Right cardiac atrium (tissue), 5 donors: ENCODE measurements at places on chromosomes 2 and 18. TPM values are rescaled to one million over a fixed set of nuclear protein-coding genes. Genes with fewer than 3 reads are reported as not detected.

ASB18 gene
- 1.1 TPM for total RNA-seq

MEIS1 gene
- 20.4 TPM for total RNA-seq

MAP2 gene
- 3.5 TPM for total RNA-seq

GRCh38 chr18:3985020-3985419 is 470.1 kb downstream of the DLGAP1 start:
- no peak for DNase-seq

DNA sequence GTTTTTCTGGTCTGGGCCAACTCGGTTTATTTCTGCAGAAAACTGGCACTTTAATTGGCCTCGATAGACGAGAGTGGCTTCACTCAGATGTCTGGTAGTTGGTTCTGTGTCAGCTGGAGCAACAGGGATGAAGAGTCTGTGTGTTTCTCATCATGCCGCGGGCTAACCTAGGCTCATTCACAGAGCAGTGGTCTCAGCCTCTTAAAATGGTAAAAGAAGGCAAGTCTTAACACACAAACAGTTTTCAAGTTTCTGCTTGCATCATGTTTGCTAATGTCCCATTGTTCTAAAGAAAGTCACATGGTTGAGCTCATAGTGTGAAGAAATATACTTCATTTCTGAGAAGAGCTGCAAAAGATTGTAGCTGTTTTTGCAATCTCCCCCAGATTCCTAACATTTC is 37.5 kb upstream of the ANXA4 start:
- DNase-seq = no peak

DNA sequence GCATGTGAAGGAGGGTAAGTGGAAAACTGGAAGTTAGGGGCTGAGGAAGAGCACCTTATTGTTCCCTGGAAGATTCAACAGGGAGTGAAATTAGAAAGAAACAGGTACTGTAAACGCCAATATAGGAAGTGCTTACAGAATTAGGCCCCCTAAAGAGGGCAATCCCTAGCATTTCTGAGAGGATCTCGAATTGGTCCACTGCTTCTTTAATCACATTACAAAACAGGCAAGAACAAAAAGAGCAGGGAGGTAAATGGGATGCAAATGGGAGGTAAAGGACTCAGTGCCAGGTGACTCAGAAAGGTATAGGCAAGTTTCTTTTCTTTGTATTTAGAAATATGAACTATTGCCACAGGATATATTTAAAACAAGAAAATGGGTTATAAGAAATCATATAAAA is 116.4 kb upstream of the FANCL start:
- no peak for DNase-seq

DNA sequence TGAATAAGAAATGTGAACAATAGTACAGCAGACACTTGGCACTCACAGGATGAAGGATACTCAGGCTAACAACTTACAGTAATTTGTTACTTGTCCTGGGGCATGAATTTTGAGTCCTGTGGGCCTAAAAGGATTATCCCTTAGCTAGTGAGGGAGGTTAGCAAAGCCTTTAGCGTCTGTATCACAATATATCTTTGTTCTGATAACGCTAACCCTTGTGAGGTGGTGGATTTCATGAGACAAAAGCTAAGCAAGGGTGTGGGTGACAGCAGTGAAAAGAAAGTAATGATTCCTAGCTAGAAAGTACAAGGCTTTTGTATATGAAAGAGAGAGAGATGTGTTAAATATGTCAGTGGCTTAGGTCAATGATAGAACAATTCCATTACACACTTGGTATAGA is 46.8 kb upstream of the TTC21B start:
- no peak for DNase-seq

DNA sequence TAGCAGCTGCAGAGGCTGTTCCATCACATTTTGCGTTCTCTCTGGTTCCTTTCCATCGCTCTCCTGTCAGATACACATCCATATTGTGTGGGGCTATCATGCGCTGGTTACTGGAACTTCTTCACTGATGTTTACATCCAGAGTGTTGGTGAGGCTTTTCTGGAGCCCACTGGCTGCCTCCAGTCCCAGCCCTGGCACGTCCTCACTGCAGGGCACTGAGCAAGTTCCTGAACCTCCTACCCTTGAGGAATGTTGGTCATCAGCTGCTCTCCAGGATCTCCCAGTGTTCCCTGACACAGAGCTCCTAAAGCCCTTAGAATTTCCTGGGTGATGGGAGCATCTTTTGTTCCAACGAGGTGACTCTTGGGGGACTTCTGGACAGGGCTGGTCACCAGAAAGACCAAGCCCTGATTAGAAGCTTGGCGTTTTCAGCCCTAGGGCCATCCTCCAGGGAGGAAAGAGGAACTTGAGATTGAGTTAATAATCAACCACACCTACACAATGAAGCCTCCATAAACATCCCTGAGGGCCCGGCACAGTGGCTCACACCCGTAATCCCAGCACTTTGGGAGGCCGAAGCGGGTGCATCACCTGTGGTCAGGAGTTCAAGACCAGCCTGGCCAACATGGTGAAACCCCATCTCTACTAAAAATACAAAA is 81.3 kb downstream of the TFCP2L1 start:
- DNase-seq = no peak

DNA sequence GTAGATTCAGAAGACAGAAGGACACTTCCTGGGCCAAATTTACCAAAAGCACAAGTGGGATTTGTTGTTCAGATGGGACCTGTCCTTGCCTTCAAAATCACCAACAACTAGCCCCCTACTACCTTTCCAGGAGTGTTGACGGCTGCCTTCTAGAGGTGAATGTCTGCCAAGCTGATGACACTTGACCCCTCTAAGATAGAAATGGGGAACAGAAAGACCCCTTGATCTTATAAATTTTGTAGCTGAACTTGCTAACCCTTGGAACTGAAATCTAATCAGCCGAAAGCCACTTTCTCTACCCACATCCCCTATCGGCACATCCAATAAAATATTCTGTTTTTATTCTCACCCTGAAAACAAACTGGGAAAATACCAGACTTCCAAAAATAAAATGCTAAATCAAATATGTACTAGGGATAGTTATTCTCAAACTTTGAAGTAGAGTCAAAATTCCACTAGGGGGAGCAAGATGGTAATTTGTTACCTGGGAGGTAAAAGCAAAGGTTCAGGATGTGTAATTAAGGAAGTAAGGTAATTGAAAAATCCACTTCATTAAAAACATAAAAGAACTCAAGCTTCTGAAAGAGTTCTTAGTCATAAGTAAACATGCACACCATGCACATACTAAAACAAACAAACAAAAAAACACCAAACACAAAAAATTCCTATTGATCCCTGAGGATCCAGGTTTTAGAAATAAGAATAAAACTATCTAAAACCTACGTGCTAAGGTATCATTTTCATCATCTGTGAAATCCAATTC is 119.2 kb downstream of the ANKRD44 start:
- DNase-seq = no peak

DNA sequence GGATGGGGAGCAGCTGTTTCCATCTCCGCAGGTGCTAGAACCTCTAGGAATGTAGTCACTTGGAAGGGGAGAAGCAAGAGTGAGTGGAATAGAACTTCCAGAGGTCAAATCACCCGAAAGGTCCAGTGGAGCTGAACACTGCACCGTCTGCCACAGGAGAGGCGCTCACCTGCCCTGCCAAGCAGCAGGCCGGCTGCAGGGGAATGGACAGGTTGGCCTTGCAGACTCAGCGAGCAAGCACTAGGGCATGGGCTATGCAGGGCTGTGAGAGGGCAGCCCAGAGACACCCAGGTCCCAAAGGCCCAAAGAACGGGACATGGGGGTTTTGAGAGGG is 214.2 kb downstream of the TNS1 start:
- DNase-seq = peak; percentile 30

DNA sequence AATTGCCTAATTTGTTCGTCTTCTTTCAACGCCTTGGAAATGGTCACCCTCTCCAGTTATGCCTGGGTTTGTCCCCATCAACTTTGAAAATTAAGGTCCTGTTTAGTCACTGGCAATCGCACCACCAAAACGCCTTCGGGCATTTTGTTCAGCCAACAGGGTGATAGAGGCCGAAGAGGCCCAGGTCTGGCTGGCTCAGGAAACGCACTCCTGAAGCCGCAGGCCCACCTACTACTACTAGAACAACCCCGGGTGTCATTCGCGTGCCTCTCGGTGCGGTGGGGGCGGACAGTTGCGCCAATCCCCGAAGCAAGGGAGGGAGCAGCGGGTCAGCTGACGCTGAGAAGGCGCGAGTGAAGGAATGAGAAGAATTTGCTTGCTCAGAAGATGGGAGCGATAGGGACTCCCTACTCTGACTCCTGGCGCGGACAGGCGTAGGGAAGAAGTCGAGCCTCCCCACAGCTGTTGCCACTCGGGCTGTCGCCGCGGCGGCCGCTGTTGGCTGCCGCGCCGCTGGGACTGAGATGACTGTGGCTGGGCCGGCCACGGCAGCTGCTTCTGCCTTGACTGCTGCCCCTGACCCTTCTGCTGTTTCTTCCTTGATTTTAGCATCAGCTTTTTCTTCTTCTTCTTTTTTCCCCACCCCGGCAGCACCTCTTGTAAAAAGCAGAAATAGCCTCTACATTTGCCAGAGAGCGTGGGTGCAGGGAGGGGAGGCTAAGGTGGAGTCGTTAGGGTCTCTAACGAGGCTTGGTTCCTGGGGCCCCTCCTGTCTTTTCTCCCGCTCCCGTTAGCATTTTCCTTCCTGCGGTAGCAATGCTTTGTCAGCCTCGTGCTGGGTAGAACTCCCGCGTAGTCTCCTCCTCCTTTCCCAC is 387.6 kb downstream of the FIGN start:
- DNase-seq = peak; percentile 91

DNA sequence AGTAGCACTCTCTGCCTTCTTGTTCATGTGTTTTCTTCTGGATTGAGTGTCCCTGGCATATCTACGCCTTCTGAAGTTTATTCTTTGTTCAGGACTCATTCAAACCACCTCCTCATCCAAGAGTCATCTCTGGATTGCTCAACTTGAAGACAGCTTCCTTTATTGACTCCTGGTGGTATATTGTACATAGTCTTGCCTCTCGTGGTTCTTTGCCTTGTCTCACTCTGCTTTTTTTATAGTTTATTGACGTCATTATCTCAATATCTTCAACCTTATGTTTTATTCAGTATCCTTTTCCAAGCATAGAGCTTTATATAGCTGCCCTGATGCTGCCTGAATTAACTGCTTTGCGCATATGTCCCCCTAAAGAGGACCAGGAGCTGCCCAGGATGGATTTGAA is 161.7 kb downstream of the INSIG2 start:
- DNase-seq = no peak

GRCh38 chr2:152464851-152465470 is 130.0 kb downstream of the FMNL2 start:
- no peak for DNase-seq

- no peak for DNase-seq
These were observed 408.9 kb upstream of the LRATD1 start for GRCh38 chr2:14223576-14223975.

GRCh38 chr2:177545981-177546585 is 153.5 kb downstream of the AGPS start:
- DNase-seq = no peak
